ENCODE measurements at places on chromosomes 6 and 20.

GRCh38 chr20:47499053-47499452, 2.6 kb upstream of the NCOA3 start:
- no peak for DNase-seq

DNA sequence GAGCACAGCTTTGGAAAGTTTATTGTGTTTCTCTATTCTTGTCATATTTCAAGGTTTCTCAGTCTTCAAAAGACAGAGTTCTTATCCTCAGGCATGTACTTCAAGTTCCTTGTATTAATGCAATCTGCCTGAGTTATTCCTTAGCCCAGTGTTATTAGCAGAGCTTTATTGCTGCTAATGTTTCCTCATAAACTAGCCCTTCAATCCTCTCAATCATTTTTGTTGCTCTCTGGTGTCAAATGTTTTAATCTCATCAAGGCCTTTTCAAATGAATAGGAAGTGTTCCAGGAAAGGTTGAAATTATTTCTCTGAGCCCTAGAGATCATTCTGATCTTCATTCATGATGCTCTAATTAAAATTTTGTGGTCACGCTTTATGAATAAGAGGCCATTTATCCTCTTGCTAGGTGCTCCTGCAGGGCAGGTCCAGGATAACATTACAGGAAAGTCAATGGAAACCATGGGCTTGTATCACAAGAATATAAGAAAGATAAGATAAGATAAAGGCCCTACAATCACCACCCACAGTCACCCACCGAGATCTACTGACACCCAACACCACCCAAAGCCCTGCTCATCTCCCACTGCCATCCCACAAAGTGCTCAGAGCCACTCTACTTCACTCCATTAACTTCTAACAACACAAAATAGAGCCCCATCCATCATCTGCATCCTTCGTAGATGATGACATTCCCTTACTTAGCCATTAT, 125.9 kb downstream of the COL9A1 start:
- DNase-seq, result no peak

GRCh38 chr6:107767637-107768036, 56.5 kb downstream of the SCML4 start:
- no peak for DNase-seq

DNA sequence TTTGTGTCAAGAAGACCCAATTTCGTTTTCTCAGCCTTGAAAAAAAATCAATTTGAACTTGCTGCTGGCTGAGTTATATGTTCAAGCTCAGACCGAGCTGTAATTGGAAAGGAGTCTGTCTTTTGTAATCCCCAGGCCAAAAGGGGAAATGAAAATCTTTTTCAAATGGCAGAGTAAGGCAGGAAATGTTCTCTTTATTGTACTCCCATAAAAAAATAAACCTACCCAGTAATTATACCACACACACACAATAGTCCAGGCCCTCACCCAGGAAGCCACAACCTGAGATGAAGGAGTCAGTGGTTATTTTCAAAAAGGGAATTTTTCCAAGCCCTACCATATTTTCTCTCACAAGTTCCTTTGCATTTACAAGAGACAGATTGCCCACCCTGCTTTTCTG, 45.3 kb downstream of the CLIC5 start:
- DNase-seq, result no peak

- no peak for DNase-seq
Observed at GRCh38 chr6:39007575-39007974, 41.0 kb upstream of the GLP1R start.

- DNase-seq, result no peak
Observed at GRCh38 chr6:139640921-139641320, 266.5 kb upstream of the CITED2 start.

GRCh38 chr6:1624058-1624850, 14.5 kb downstream of the FOXC1 start:
- DNase-seq, result no peak

DNA sequence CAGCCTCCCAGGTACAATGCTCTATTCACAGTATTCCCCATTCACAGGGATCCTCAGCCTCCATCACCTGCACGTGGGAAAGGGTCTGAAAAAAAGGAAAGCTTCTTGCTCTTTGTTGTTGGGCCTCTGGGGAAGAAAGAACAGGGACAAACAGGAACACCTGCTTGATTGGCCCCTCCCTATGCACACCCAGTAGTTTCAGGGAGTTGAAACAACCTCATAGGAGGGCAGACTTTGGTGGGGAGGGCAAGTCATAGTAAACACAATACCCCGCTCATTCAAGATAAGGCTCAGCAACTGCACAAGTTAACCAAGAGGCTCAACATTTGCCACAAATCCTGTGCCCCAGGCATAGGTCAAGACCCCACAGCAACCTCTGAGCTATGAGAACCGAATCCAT, 1.7 kb downstream of the GHRH start:
- no peak for DNase-seq

- no peak for DNase-seq
Observed at GRCh38 chr20:6232436-6232835, 109.6 kb upstream of the FERMT1 start.

DNA sequence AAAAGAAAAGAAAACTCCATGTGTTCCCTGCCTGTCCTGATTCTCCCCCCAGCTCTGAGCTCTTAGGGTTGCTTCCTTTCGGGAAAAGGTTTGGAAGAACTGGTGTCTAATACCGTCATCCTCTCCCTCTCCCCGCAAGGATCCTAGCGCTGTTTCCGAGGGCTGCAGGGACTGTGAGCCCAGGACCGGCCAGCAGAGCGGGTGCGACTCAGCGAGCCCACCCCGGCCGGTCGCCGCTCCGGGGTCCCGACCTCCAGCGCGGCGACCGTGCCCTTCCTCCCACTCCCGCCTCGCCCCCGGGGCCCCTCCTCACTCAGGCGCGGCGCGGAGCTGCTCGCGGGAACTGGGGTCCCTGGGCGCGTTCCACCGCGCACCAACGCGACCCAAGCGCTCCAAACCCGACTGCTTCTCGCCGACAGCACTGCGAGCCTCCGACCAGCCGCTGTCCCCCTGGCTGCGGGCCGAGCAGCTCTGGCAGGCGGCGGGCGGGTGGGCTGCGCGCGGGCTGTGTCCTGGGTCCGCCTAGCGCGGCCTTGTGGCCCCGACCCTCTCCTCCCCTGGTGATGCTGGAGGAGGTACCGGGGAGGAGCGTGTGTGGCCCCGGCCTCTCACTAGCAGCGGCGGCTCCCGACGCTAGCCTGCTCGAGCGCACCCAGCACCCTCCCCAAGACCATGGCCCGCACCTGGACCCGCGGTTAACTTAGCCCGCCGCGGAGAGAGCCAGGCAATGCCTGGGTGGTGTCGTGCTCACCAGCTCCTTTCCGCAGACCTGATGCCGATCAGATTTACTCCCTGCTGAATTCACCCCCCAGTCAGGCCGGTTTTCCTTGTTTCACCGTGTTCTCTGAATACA, at the start of gene PLA2G7:
Gene PLA2G7 (minus strand): TSS at position 509 of the 853 bp plus-strand sequence. CDS start 12,484 bp downstream, outside the sequence.
- peak; percentile 63 for DNase-seq

DNA sequence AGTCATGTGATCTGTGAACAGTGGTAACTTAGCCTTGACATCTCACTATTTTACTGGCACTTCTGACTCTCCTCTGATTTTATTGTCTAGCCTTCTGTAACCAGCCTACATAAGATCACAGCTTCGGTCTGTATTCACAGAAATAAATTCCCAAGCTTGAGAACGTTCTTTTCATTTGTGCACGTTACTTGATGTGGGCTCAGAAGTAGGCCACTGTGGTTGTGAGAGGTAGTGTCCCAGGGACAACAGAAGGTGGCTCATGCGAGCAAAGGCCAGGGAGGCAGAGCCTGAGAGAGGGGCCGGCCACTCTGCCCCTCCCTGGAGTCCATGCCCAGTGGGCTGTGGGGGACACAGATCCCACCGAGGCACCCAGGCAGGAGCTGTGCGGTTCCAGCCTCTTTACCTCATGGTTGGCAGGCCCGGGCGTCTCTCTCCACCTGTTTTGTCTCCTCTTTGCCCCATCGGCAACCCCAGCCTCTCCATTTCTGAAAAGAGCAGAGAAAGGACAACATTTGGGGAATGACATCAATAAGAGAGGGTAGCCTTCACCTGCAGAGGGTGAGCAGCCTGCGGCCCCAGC, 207.5 kb upstream of the CST7 start:
- DNase-seq, result no peak

GRCh38 chr20:50243610-50244351, 53.2 kb downstream of the CEBPB start:
- DNase-seq, result no peak

DNA sequence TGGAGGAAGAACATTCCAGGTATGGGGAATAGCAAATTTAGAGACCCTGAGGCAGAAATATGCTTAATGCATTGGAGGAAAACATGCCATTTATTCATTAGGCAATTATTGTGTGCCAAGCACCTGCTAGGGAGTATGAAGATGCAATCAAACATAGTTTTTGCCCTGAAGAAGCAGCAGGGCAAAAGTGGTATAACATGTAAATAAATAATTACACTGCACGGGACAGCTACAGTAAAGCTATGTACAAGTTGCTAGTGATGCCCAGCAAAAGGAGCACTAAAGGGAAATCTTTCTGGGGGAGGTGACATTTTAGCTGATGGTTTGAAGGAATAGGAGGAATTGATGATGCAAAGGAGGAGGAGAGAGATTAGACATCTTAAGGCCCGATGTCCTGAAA, 624 bp upstream of the TJAP1 start:
- DNase-seq, result no peak

DNA sequence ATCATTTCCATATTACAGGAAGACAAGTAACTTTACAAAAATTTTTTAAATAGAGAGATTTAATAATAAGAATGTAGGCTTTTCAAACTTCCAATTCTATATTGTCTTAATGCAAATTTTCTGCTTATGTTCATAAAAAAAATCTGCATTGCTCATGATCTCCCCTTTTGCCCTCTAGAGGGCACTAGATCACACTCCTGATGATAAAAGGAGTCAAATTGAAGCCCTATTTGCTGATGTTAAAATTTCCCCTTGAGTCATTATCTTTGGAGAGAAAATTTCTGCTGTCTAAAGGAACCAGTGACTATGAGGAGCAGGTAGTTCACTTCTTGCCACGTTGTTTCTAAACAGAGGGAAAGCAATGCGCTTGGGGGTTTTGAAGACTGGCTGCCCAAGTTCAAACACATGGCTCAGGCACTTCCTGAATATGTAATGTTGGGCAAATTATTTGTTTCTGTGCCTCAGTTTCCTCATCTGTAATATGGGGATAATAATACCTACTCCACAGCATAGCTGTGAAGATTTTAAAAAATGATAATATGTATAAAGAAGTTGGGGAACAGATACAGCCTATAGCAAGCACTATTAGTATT, 874.2 kb downstream of the TFAP2A start:
- DNase-seq, result peak; percentile 0

DNA sequence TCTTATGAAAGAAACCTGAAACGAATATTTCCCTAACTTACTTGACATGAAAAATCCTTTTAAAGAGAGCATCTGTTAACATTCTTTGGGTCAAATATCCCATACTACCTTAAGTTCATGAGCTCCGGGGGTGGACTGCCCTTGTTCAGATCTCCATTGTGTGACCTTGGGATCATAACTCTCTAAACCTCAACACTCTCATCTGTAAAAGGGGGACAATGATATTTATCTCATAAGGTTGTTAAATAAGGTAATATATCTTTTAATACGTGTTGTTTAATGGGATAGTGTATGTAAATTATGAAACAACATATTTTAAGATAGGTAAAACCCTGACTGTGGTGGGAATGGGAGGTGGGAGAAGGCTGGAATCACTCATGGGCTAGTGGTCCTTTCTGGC, 326.3 kb downstream of the FARS2 start:
- no peak for DNase-seq

DNA sequence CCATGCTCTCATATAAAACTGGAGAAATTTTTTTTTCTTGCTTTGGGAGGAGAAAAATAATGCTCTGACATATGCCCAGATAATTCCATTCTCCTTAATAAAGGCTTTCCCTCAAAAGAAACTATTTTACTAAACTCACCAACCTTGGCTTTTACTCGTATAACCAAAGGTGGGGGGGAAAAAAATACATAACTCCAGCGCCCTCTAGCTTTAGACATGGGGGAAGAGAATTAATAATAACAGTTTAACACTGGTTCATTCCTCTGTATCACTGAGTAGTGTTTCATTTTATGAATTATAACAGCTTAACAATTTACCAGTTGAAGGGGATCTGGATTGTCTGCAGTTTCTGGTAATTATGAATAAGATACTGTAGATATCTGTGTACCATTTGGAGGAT, 1226.1 kb downstream of the GRIK2 start:
- peak; percentile 0 for DNase-seq

GRCh38 chr6:91094341-91094740, 507.5 kb upstream of the MAP3K7 start:
- no peak for DNase-seq

- DNase-seq, result peak; percentile 42
Observed at GRCh38 chr6:96521306-96521643, 331 bp upstream of the UFL1 start.

DNA sequence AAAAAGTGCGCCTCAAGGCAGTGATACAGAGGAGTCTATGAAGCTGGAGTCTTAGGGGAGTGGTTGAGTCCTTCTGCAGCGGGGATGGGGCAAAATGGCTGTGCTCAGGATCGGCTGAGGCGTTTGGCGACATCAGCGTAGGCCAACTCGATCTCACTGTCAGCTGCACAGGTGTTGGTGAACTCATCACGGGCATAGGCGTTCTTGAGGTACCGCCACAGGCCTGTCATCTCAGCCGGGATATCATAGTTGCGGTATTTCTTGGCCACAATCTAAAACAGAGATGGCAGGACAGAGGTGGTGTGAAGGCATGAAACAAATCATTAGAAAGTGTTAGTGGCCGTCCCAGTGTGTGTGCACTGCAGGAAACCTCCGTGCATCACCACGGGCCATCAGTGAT, 112.7 kb downstream of the CLIC5 start:
- no peak for DNase-seq

DNA sequence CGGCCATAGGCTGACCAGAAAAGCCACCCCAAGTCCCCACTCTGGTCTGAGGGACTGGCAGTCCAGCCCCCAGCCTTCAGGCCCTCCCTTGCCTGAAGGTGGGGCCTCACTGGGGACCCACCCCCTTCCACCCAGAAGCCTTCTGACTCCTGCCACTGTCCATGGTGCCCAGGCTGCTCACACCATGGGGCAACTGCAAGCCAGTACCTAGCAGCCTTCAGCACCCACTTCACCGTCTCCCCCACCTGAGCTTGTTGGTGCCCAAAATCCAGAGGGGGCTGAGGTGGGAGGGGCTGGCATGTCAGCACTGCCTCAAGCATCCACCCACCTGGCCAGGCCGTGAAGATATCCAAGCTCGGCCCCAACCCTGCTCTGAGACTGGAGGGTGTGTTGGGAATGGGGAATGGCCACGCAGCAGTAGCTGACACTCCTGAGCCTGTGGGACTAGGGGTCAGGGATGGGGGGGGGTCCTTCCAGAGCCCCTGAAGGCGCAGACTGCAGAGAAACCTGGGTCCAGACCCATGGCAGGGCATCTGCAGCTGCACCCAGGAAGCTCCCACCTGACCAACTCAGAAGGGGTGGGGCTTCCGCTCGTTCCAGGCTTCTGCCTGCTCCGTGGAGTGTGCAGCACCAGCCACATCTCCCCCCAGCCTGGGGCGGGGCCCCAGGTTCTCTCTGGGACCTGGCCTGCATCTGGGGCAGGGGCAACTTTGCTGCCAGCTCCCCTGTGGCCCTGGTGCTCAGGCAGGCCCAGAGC, 942.1 kb upstream of the EPHA7 start:
- no peak for DNase-seq

- no peak for DNase-seq
Observed at GRCh38 chr6:137977814-137978213, 110.8 kb downstream of the TNFAIP3 start.
